Effector memory CD4-positive, alpha-beta T cell (primary cell): ENCODE measurements at places on chromosomes 5 and 9.

GRCh38 chr5:58731641-58732040 lies 148.8 kb downstream of the RAB3C start:
- H3K36me3 ChIP-seq, result no peaks in the 10 kb centered on the region
- no peak overlapping the region for H3K27ac ChIP-seq
- no peak overlapping the region for H3K4me3 ChIP-seq
- no peak for DNase-seq
- H3K4me1 ChIP-seq, result no peaks in the 10 kb centered on the region

DNA sequence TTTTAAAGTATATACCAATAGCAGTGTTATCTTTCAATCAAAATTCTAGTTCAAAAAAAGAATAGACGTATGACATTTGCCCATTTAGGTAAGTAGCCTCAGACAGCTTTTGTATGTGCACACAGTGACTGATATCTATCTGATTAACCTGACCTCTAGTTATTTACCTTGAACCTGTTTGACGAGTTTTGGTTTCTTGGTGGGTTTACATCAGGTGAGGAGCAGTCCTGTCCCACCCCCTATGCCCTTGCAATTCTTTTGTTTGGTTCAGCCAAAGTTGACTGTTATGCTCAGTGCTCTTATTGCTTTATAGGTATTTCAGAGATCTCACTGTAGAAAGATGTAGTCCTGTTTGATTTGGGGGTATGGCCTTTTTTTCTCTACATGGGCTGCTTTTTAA lies 147.2 kb downstream of the ISOC1 start:
- no peak overlapping the region for H3K4me3 ChIP-seq
- H3K4me1 ChIP-seq, result no peaks in the 10 kb centered on the region
- H3K27me3 ChIP-seq, result no peaks in the 10 kb centered on the region
- H3K36me3 ChIP-seq, result no peaks in the 10 kb centered on the region

- no peaks in the 10 kb centered on the region for H3K36me3 ChIP-seq
- H3K4me3 ChIP-seq, result no peak overlapping the region
- no peak for DNase-seq
Observed at GRCh38 chr5:9265441-9266287, 280.2 kb downstream of the SEMA5A start.

GRCh38 chr5:172548981-172549687 lies 91.9 kb upstream of the NEURL1B start:
- H3K27me3 ChIP-seq, result no peaks in the 10 kb centered on the region
- DNase-seq, result no peak
- H3K4me3 ChIP-seq, result no peak overlapping the region
- no peaks in the 10 kb centered on the region for H3K36me3 ChIP-seq
- H3K4me1 ChIP-seq, result no peaks in the 10 kb centered on the region

GRCh38 chr9:95852059-95853032 lies 23.1 kb upstream of the ERCC6L2 start:
- no peaks in the 10 kb centered on the region for H3K27me3 ChIP-seq
- H3K4me3 ChIP-seq, result no peak overlapping the region
- no peak for DNase-seq
- no peaks in the 10 kb centered on the region for H3K4me1 ChIP-seq

GRCh38 chr9:38146844-38147243 lies 77.8 kb upstream of the SHB start:
- no peak overlapping the region for H3K4me3 ChIP-seq
- H3K36me3 ChIP-seq, result no peaks in the 10 kb centered on the region
- H3K27ac ChIP-seq, result no peak overlapping the region
- H3K27me3 ChIP-seq, result no peaks in the 10 kb centered on the region
- no peaks in the 10 kb centered on the region for H3K4me1 ChIP-seq
- DNase-seq, result no peak

GRCh38 chr5:137792303-137792702 lies 38.1 kb upstream of the HNRNPA0 start:
- no peaks in the 10 kb centered on the region for H3K36me3 ChIP-seq
- H3K4me1 ChIP-seq, result no peaks in the 10 kb centered on the region
- DNase-seq, result no peak
- H3K27me3 ChIP-seq, result no peaks in the 10 kb centered on the region
- H3K27ac ChIP-seq, result no peak overlapping the region
- no peak overlapping the region for H3K4me3 ChIP-seq

- no peaks in the 10 kb centered on the region for H3K36me3 ChIP-seq
- no peak for DNase-seq
- H3K27me3 ChIP-seq, result no peaks in the 10 kb centered on the region
- no peaks in the 10 kb centered on the region for H3K4me1 ChIP-seq
Observed at GRCh38 chr5:33238826-33239695, 201.7 kb upstream of the TARS1 start.

DNA sequence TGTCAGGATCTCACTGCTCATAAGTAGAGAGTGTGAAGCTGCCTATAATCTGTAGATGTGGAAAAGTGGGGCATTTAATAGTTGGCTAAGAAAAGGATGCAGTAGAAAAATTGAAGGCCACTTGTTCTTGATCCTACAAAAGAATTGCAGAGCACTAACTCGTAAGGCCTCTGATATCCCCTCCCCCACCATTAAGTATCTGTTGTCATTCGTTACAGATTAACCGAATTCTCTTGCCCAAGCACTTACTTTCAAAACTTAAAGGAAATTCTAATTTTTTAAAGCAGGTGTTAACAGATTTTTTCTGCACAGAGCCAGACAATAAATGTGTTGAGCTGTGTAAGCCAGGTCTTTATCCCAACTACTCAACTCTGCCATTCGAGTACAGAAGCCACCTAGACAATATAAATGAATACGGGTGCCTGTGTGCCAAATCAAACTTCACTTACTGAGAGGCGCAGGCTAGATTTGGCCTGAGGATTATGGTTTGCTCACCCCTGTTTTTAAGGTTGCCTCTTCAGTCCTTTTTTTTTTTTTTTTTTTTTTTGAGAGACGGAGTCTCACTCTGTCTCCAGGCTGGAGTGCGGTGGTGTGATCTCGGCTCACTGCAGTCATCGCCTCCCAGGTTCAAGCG lies 234.8 kb downstream of the RFK start:
- no peaks in the 10 kb centered on the region for H3K4me1 ChIP-seq
- no peak overlapping the region for H3K27ac ChIP-seq
- no peak overlapping the region for H3K4me3 ChIP-seq
- H3K36me3 ChIP-seq, result peaks cover 16% of the 10 kb centered on the region
- DNase-seq, result no peak

- no peak overlapping the region for H3K4me3 ChIP-seq
- no peaks in the 10 kb centered on the region for H3K36me3 ChIP-seq
- H3K27me3 ChIP-seq, result no peaks in the 10 kb centered on the region
- H3K4me1 ChIP-seq, result no peaks in the 10 kb centered on the region
- H3K27ac ChIP-seq, result no peak overlapping the region
Observed at GRCh38 chr5:137375741-137376526, 123.2 kb downstream of the SPOCK1 start.

DNA sequence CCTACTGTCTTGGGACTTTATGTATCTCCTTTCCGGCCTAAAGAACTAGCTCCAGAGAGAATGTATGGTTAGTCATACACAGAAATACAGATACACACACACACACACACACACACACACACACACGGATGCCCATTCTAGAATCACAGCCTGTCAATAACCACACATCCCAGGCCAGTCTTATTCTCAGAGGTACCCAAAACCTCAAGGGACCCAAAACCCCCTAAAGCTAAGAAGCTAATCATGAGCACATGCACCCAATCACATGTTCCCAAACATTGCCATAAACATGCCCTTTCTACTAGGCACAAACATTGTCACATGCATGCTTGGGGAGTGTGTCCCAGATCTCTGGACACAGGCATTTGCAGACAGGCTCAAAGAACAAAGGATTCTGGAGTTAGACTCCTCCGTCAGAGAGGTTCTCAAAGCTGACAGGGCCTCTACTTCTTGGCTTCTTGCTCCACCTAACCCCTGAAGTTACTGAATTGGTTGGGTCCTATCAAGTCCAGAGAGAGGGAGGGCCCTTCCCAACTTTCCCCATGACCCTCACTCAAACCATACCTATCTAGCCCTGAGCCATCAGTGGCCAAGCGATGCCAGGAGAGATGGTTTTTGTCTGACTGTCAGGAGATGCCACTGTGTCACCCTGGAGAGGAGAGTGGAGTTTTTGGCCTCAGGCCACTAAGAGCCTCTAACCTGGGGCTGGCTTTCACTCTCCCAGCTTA lies 78.7 kb downstream of the NRG2 start:
- no peaks in the 10 kb centered on the region for H3K4me1 ChIP-seq
- peaks cover 3% of the 10 kb centered on the region for H3K27me3 ChIP-seq
- no peak overlapping the region for H3K4me3 ChIP-seq
- no peaks in the 10 kb centered on the region for H3K36me3 ChIP-seq

DNA sequence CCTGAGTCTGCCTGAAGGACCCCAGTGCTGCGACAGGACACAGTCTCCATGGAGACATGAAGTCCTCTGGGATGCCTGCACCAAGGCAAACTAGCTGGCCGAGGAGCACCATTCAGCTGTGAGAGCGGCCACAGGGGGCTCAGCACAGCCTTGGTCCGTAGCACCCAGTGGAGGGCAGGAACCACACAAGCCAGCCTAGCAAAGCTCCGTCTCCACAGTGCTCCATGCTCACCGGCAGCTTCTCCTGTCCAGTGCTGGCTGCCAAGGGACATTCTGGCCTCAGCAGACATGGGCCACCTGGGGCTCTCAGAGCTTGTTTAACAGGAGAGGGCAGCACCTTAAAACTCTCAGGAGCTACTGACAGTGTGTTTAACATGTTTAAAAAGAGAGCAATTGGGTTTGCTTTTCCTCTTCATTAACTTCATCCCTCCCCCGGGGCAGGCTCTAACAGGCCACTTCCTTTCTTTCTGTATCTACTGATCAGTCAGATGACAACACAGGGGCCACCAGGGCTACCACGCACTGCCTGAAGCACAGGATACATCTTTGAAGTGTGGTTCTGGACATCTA lies 57.0 kb downstream of the SECISBP2 start:
- H3K36me3 ChIP-seq, result peaks cover 29% of the 10 kb centered on the region
- peaks cover 11% of the 10 kb centered on the region for H3K4me1 ChIP-seq
- no peaks in the 10 kb centered on the region for H3K27me3 ChIP-seq
- DNase-seq, result no peak

GRCh38 chr5:33067291-33067690 lies 356.2 kb downstream of the NPR3 start:
- H3K27ac ChIP-seq, result no peak overlapping the region
- H3K4me3 ChIP-seq, result no peak overlapping the region
- no peaks in the 10 kb centered on the region for H3K36me3 ChIP-seq
- no peaks in the 10 kb centered on the region for H3K27me3 ChIP-seq
- H3K4me1 ChIP-seq, result no peaks in the 10 kb centered on the region
- DNase-seq, result no peak

DNA sequence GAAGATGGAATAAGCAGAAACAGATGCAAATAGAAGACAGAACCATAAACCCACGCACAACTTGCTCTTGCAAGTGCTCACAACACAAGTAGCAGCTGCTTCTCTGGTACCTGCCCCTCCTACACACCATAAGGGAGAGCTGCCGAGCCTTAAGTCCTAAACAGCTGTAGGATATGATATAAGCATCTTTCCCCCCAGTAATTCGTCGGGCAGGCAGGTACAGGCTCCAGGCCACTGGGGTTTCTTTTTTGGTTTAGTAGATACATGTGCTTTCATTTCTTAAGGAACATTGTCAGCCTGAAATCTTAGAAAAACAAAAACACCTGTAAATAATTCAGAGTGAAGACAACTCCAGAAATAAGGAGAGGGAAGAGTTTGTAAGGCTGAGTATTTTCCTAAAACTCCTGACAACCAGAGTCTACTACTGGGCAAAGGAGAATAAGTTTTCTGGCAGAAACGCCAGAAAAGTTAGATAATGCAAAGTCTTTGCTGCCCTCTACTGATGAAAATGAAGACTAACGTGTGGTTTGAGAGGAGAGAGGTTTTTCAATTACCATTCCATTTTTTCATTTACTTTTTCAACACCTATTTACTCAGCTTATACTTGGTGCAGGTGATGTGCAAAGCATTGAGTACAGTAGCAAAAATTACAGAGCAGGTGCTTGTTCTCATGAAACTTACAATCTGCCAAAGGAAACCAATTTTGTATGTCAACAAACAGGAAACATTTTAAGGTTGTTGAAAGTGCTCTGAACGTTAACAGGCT lies 20.1 kb upstream of the TCERG1 start:
- H3K27ac ChIP-seq, result no peak overlapping the region
- H3K27me3 ChIP-seq, result no peaks in the 10 kb centered on the region
- no peaks in the 10 kb centered on the region for H3K36me3 ChIP-seq
- no peak for DNase-seq

DNA sequence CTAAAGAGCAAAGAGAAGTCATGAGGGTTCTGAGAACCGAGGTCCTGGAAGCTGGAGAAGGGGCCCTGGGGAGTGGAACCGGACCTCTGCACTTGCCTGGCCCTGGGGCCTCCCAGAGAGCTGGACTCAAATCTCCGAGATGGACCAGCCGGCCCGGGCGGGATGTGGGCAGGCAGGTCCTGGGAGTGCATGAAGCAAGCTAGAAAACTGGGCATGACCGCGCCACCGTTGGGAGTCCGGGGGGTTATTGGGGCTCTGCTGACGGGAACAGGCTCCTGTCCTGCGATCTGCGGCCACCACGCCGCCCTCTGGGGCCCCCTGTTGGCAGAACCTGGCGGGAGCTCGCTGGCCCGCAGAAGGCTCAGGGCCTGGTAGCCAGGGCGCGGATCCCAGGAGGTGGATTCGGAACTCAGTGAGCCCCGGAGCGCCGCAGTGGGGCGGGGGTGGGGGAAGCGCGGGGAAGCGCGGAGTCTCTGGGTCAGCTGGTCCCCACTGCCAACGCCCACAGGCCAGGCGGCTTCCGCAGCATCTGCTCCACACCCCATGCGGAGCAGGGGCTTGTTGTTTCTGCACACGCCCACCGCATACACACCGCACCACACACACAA lies 150.6 kb downstream of the ERCC6L2 start:
- no peak for DNase-seq
- H3K27ac ChIP-seq, result no peak overlapping the region
- no peak overlapping the region for H3K4me3 ChIP-seq
- no peaks in the 10 kb centered on the region for H3K27me3 ChIP-seq
- H3K4me1 ChIP-seq, result peaks cover 16% of the 10 kb centered on the region

- no peak for DNase-seq
- H3K4me1 ChIP-seq, result no peaks in the 10 kb centered on the region
- no peak overlapping the region for H3K27ac ChIP-seq
- H3K36me3 ChIP-seq, result no peaks in the 10 kb centered on the region
- no peak overlapping the region for H3K4me3 ChIP-seq
Observed at GRCh38 chr5:6788439-6788838, 75.2 kb downstream of the TENT4A start.
